ENCODE measurements at places on chromosomes 12 and 14.

DNA sequence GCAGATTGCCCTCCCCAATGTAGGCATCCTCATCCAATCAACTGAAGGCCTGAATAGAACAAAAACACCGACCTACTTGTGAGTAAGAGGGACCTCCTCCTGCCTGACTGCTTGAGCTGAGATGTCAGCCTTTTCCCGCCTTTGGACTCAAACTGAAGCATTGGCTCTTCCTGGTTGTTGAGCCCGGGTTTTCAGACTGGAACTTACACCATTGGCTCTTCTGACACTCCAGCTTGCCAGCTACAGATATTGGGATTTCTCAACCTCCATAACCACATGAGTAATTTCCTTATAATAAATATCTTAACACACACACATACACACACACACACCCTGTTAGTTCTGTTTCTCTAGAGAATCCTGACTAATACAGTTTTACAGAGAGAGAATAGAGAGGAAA lies 173.4 kb upstream of the NTF3 start:
- DNase-seq: no peak

GRCh38 chr12:113180333-113180732 lies 4.9 kb downstream of the DDX54 start:
- DNase-seq: no peak

DNA sequence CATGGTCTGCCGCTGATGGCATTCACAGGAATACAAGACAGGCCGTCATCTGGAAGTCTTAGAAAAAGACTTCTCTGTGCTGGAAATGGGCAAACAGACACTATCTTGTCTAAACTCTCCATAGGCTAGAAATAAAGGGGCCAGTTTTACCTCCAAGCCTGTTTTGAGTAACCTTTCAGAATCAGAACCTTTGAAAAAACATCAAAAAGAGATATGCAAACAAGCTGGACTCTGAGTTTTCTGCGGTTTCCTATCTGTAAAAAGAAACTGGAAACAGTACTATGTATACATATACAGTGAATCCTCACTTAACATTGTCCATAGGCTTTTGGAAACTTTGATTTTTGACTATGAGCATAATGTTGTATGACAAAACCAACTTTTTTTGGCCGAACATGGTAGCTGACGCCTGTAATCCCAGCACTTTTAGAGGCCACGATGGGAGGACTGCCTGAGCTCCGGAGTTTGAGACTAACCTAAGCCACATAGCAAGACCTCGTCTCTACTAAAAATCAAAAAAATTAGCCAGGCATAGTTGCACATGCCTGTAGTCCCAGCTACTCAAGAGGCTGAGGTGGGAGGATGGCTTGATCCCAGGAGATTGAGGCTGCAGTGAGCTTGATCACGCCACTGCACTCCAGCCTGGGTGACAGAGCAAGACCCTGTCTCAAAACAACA lies 92.9 kb upstream of the MAX start:
- no peak for DNase-seq

GRCh38 chr14:91116913-91117588 lies 3.2 kb downstream of the DGLUCY start:
- DNase-seq: no peak

- no peak for DNase-seq
Observed at GRCh38 chr14:49339130-49339529, 247.1 kb downstream of the RPS29 start.

- no peak for DNase-seq
Observed at GRCh38 chr12:69540987-69541386, 44.3 kb upstream of the CCT2 start.
